ENCODE measurements at places on chromosomes 7 and 10. TPM values are rescaled to one million over a fixed set of nuclear protein-coding genes. Genes with fewer than 3 reads are reported as not detected.

GRCh38 chr7:85620936-85621685, 434.3 kb upstream of the SEMA3D start:
- H3K4me3 ChIP-seq, result no peak overlapping the region
- no peak overlapping the region for H3K27ac ChIP-seq
- H3K27me3 ChIP-seq, result no peaks in the 10 kb centered on the region
- no peak for DNase-seq
- no peaks in the 10 kb centered on the region for H3K4me1 ChIP-seq

The GPR85 gene
- 3.4 TPM for total RNA-seq

GRCh38 chr7:68813551-68814080, 784.7 kb upstream of the AUTS2 start:
- no peak for DNase-seq
- no peaks in the 10 kb centered on the region for H3K4me1 ChIP-seq
- H3K27ac ChIP-seq, result no peak overlapping the region
- peaks cover 5% of the 10 kb centered on the region for H3K36me3 ChIP-seq

DNA sequence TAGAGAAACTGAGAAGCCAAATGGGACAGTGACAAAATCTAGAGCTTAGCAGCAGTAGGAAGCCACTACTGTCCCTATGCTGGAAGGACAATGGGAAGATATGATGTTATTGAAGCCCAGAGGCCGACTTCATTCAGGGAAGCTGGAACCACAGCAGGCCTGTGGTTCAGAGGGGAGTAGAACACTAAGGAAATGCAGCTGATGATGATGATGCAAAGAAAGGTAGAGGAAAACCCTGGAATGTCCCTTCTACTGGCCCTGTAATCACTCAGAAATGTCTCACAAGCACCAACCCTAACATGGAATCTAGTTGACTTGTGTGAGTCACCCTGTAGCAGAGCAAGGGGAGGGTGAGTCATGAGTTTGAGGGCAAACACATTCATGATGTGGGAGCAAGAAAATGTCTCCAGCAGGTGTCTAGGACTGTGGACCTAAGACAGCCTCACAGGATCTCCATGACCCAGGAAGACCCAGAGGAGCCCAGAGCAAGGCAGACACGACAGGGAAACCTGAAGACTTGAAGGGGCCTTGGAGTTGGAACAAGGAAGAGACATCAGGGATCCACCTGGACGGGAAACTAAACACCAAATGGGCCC, 37.0 kb upstream of the LRRC17 start:
- DNase-seq, result no peak
- no peak overlapping the region for H3K27ac ChIP-seq
- no peaks in the 10 kb centered on the region for H3K27me3 ChIP-seq
- no peak overlapping the region for H3K4me3 ChIP-seq

The CCDC7 gene
- total RNA-seq, result 6.7 TPM

DNA sequence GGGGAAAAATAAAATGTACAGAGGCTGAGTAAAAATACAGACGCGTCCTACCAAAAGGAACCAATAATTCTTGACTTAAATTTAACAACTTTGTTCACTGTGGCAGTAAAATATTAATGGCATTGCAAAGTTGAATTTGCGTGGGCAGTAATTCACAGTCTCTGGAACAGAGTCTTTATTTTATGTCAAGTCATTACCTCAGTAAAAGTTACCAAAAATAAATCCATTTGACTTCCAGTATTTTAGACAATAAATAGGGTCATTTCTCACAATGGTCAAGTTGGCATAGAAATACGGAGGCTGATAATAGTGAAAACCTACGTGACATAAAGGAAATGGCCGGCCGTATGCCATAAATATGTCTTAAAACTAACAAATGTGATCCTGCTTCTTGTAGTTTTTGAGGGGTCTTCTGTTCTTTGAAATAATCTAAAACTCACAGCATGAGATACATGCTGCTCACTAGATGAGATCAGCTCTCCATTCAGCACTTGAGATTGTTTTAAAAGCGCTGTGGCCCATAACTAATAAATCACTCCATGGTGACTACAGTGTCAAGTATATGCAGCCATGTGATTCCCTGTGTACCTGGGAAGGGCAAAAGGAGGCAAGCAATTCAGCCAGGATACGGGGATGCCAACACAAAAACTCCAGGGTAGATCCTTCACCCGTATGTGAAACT, 75.3 kb downstream of the DOCK4 start:
- peak overlapping the region; percentile 39 for H3K4me3 ChIP-seq
- no peak for DNase-seq
- H3K27ac ChIP-seq, result no peak overlapping the region
- peaks cover 26% of the 10 kb centered on the region for H3K4me1 ChIP-seq

DNA sequence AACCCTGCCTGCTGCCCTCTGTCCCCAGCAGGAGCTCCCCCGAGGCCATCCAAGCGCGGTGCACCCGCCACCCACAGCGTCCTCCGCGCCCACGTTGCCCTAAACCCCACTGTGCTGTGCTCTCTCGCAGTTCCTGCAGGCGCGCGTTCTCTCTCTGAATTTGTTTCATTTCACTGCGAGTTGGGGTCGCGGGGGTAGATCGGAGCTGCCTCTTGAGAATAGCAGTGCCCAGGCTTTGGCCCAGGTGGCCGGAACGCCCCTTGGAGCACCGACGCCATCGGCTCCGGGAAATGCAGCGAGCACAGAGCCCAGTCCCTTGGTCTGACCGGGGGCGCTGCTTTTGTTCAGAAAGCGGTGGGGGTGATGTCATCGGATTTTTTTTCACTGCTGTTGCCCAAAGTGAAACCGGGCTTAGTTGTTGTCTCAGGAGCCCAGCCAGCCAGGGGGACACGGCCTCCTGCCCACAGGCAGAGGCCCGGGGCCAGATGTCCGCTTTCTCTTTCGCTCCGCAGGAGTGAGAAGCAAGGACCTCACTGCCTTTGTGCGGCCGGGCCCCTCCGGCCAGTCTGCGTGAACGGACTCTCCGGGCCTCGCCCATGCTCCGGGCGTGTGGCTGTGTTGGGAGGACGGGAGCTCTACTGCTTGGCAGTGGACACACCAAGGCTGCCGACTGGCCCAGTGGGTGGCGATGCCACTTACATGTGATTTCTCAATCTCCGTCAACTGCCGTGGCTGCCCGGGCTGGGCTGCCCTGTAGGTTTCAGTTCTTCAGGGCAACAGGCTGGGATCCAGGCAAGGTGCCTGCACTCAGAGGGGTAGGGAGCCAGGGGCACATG, 43.1 kb downstream of the FOXK1 start:
- H3K4me1 ChIP-seq, result peaks cover 38% of the 10 kb centered on the region
- H3K27ac ChIP-seq, result peak overlapping the region; percentile 96
- no peaks in the 10 kb centered on the region for H3K36me3 ChIP-seq
- peaks cover 6% of the 10 kb centered on the region for H3K27me3 ChIP-seq

The LRRC27 gene
- total RNA-seq, result 13.8 TPM

GRCh38 chr7:30148951-30149459, 14.2 kb downstream of the MTURN start:
- peaks cover 5% of the 10 kb centered on the region for H3K4me1 ChIP-seq
- H3K4me3 ChIP-seq, result no peak overlapping the region
- DNase-seq, result no peak
- H3K27ac ChIP-seq, result no peak overlapping the region
- H3K36me3 ChIP-seq, result no peaks in the 10 kb centered on the region

- peaks cover 10% of the 10 kb centered on the region for H3K36me3 ChIP-seq
- H3K4me3 ChIP-seq, result no peak overlapping the region
- DNase-seq, result no peak
- H3K4me1 ChIP-seq, result peaks cover 35% of the 10 kb centered on the region
Observed at GRCh38 chr10:98272245-98272644, 4.3 kb upstream of the LOXL4 start.

GRCh38 chr7:24323961-24324480, 40.0 kb downstream of the NPY start:
- H3K27ac ChIP-seq, result no peak overlapping the region
- H3K36me3 ChIP-seq, result no peaks in the 10 kb centered on the region
- H3K27me3 ChIP-seq, result no peaks in the 10 kb centered on the region
- DNase-seq, result no peak
- H3K4me1 ChIP-seq, result peaks cover 6% of the 10 kb centered on the region

DNA sequence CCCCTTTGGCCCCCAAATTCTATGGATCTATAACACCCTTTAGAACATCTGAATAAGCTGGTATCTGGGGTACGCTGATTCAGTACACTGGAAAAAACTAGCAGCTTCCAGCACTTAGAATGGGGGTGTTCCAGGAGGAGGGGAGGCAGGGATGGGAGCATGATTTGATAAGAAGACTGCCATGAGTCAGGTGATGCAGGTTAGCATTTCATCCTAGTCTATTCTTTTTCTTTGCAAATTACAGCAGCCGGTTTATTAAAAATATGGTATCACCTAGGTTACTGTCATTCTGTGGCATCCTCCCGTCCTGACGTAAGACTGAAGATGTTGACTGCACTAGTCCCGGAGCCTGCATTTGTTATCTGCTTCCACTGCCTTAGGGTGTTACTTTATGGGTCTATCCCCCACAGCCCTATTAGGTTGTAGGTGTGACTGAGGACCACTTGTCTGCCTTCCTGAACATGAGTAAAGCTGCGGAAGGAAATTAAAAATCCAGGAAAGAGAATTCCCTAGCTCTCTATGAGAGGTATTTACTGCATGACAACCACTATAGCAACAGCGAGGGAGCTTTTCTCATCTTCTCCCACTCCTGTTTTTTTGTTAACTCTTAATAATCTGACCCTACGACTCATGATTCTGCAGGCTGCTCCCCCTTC, 1.9 kb downstream of the HTR5A start:
- H3K4me1 ChIP-seq, result no peaks in the 10 kb centered on the region
- DNase-seq, result no peak
- no peak overlapping the region for H3K4me3 ChIP-seq
- peaks cover 7% of the 10 kb centered on the region for H3K27me3 ChIP-seq

DNA sequence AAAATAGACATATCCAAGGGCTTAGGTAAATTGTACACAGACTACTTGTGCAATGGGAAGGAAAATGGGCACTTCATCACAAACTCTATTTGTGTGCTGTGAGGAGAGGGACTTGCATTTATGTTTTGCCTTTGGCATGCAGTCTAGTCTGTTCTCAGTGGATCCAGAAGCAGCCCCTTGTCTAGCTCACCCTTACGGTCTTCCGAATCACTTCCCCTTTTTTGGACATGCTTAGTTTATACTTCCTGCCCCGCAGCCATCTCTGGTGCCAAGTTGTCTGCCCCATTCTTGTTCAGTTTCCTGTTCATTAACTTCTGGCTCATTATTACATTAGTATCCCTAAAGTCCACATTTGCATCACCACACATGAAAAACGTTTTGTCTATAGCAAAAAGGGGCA, 161.6 kb downstream of the NRCAM start:
- H3K27me3 ChIP-seq, result no peaks in the 10 kb centered on the region
- DNase-seq, result no peak
- no peak overlapping the region for H3K4me3 ChIP-seq

DNA sequence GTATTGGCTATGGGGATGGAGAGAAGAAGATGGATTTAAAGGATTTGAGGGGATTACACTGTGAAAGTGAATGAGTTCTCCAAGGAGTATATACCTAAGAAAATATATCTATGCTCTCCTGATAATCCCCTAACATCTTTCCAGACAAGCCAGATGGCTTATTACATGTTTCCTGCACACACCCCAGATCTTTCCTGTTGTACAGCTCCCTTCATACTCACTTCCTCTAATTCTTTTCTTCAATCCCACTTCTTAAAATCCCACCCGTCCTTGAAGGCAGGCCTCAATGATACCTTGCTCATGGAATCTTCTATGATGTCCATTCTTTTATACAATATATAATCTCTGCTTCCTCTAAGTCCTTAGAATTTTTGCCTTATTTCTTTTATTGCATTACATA, 317.2 kb upstream of the DGKB start:
- H3K36me3 ChIP-seq, result no peaks in the 10 kb centered on the region
- H3K27me3 ChIP-seq, result peaks cover 3% of the 10 kb centered on the region
- H3K4me1 ChIP-seq, result peaks cover 21% of the 10 kb centered on the region
- H3K27ac ChIP-seq, result peak overlapping the region; percentile 13

DNA sequence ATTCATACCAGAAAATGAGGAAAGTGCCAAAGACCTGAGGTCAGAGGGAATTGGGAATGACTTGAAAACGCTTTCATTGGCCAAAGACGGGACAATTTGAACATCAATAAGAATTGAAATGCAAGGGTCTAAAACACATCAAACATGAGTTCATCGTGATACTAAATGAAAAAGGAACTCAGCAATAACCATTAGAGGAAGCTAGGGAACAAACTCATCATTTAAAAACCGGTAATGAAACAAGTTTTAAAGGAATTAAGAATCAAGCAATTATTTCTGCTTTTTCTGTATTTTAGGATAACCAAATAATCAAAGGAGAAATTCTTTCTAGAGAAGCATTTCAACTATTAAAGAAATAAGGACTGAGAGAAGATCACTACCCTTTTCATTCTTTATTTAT, 303.1 kb downstream of the ARHGAP12 start:
- H3K27me3 ChIP-seq, result no peaks in the 10 kb centered on the region
- no peak for DNase-seq
- peaks cover 10% of the 10 kb centered on the region for H3K4me1 ChIP-seq
- no peak overlapping the region for H3K27ac ChIP-seq
- peaks cover 27% of the 10 kb centered on the region for H3K36me3 ChIP-seq
- no peak overlapping the region for H3K4me3 ChIP-seq

DNA sequence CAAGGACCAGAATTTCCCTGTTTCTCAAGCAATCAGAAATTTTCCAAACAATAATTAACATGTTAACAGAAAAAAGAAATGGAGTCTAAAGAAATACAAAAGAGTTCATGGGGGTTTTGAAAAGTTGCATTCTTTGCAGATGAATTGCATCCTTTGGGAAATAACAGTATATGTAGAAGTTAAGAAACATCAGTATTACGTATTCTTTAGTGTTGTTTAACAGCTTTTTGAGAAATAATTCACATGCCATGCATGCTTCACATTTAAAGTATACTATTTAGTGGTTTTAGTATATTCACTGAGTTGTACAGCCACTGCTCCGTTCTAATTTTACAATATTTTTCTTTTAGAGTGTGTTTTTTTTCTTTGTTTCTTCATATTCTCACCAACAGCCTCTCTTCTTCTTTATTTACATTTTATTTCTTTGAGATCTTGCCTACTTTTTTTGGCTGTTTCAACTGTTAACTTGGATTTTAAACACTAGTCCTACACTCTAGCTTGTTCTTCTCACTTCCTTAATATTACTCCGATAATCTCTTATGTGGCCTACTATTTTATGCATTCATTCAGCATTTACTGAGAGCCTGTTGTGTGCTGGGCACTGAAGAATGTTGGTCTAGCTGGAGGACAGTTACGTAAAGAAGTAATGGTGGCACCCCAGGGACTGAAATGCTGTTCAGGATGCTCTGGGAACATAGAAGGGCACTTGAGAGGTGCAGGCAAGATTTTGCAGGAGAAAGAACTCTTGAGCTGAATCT, 330.1 kb downstream of the EXOC4 start:
- DNase-seq, result no peak
- no peak overlapping the region for H3K27ac ChIP-seq
- no peak overlapping the region for H3K4me3 ChIP-seq
- H3K27me3 ChIP-seq, result no peaks in the 10 kb centered on the region
- H3K4me1 ChIP-seq, result peaks cover 9% of the 10 kb centered on the region

The GIMAP1 gene
- not detected for total RNA-seq

DNA sequence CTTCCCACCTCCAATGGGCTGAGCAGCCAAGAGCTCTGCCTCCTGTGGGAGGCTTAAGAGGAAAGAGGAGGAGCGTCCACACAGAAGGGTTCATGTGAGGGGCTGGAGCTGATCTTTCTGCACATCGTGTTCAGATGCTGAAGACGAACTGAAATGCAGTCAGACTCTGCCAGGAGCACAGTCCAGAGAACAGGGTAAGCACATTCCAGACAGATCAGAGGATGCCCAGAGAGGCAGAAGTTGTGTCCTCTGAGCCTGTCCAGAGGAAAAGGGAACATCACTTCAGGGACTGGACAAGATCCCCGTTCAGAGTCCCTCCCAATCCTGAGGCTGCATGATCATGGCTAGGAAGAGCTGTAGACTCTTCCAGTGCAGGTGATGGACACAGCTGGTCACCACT, 72.9 kb downstream of the ITIH5 start:
- no peak overlapping the region for H3K27ac ChIP-seq
- peaks cover 4% of the 10 kb centered on the region for H3K36me3 ChIP-seq
- H3K4me1 ChIP-seq, result peaks cover 2% of the 10 kb centered on the region
- H3K27me3 ChIP-seq, result peaks cover 2% of the 10 kb centered on the region
- no peak for DNase-seq

The MRC1 gene
- total RNA-seq, result 7.9 TPM
